ENCODE measurements at places on chromosomes 12 and 14. TPM values are rescaled to one million over a fixed set of nuclear protein-coding genes. Genes with fewer than 3 reads are reported as not detected.

DNA sequence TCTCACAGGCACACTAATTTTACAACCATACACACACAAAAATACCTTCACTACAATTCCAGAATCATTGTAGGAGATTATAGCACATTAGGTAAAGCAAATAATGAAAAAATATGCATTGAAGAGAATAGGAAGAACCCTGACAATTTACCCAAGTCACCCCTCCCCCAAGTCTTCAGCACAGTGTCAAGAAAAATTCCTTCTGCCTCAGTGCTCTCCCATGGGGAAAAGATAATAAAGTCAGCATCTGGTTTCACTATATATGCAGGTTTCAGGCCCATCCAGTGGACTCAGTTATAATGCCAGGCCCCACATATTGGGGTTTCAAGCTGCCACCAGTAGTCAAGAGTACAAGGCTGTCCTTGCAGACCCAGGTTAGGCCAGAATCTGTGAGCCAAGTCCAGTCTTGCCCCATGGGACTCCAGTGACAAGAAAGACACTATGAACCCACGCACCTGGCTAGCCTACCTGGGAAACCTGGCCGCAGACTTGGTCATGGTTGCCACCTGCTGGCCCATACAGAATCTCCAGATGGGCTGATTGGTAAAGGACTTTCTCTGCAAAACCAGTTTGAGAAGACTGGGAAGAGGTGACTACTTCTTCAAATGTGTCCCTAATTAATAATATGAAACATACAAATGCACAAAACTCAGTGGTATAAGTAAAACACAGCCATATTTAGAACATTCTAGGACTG is 398.6 kb upstream of the FLRT2 start:
- DNase-seq: no peak

Gene NRIP2
- total RNA-seq: not detected

Gene PTPN11
- 46.7 TPM for total RNA-seq

- DNase-seq: no peak
Observed at GRCh38 chr14:104856869-104857860, 7.9 kb upstream of the CEP170B start.

Gene ACOT4
- 0.89 TPM for total RNA-seq

Gene MRPL42
- total RNA-seq: 30.1 TPM

- DNase-seq: no peak
Observed at GRCh38 chr14:102178806-102179205, 39.1 kb downstream of the WDR20 start.

- DNase-seq: no peak
Observed at GRCh38 chr14:75306927-75307699, 28.5 kb downstream of the FOS start.

Gene DHRS2
- not detected for total RNA-seq

- no peak for DNase-seq
Observed at GRCh38 chr12:13950502-13950901, 30.9 kb downstream of the GRIN2B start.

DNA sequence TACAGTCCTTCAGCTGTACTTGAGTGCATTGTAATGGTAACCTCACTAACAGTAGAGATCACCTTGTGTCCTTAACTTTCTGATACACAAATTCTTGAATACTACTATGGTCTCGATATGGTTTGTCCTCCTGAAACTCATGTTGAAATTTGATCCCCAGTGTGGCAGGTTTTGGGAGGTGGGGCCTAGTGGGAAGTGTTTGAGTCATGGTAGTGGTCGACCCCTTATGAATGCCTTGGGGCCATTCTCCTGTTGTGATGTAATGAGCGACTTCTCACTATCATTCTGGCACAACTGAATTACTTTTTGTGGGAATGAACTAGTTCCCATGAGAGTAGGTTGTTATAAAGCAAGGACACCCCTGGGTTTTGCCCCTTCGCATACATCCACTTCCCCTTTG is 52.3 kb downstream of the IPO8 start:
- no peak for DNase-seq

DNA sequence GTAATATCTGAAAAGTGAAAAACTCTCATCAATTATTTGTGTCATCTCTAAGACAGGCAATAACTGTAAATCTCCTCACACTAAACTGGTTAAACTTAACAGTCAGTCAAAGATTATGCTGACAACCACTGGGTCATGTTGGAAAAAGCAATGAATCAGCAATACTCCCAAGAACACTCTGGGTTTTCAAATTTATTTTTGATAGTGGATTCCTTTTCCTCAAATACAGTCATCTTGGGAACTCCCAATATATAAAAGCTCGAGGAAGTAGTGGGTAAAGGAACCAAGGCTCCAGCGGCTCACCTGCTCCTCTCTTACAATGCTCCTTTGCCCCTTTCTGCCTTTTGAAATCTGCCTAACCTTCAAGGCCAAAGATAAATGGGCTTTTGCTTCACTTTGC is 70.0 kb downstream of the ARMH4 start:
- DNase-seq: no peak

GRCh38 chr12:14802247-14802646 is 1.0 kb downstream of the WBP11 start:
- DNase-seq: no peak

DNA sequence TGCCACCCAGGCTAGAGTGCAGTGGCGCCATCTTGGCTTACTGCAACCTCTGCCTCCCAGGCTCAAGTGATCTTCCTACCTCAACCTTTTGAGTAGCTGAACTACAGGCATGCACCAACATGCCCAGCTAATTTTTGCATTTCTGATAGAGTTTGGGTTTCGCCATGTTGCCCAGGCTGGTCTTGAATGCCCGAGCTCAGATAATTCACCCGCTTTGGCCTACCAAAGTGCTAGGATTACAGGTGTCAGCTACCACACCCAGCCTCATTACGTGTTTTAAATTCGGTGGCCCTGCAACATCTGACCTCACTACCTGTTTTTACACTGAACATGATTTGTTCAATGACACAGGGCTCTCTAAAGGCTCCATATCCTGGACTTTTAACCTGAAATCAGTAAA is 22.9 kb upstream of the RDH16 start:
- no peak for DNase-seq

Gene HOXC6
- not detected for total RNA-seq

- no peak for DNase-seq
Observed at GRCh38 chr12:64412459-64412858, 8.3 kb downstream of the XPOT start.

Gene TOMM20L
- not detected for total RNA-seq

Gene KCNH3
- 2.3 TPM for total RNA-seq

GRCh38 chr14:75088566-75089373 is 19.3 kb downstream of the ZC2HC1C start:
- no peak for DNase-seq

DNA sequence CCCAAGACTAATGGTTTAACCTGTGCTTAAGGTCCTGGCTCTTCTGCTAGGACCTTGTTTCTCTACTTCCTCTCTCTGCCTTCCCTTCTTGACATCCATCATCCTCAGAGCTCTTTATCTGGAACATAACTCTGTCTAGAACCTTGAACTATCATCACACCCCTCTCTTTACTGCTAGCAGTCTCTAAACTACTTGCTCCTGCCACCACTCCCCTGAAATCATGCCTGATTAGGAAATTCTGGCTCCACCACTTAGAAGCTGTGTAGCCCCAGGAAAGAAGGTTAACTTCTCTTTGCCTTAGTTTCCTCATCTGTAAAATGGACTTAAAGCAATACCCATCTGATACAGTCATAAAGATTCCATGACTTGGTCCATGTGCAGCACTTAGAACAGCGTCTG is 9.1 kb downstream of the SLC38A1 start:
- DNase-seq: no peak

GRCh38 chr14:64707661-64708060 is 3.4 kb downstream of the PLEKHG3 start:
- no peak for DNase-seq

Gene BDKRB1
- not detected for total RNA-seq

Gene CD4
- total RNA-seq: 256 TPM

GRCh38 chr14:105014032-105014431 is 6.9 kb downstream of the CDCA4 start:
- no peak for DNase-seq

- DNase-seq: no peak
Observed at GRCh38 chr12:19125325-19125724, 4.2 kb upstream of the PLEKHA5 start.

DNA sequence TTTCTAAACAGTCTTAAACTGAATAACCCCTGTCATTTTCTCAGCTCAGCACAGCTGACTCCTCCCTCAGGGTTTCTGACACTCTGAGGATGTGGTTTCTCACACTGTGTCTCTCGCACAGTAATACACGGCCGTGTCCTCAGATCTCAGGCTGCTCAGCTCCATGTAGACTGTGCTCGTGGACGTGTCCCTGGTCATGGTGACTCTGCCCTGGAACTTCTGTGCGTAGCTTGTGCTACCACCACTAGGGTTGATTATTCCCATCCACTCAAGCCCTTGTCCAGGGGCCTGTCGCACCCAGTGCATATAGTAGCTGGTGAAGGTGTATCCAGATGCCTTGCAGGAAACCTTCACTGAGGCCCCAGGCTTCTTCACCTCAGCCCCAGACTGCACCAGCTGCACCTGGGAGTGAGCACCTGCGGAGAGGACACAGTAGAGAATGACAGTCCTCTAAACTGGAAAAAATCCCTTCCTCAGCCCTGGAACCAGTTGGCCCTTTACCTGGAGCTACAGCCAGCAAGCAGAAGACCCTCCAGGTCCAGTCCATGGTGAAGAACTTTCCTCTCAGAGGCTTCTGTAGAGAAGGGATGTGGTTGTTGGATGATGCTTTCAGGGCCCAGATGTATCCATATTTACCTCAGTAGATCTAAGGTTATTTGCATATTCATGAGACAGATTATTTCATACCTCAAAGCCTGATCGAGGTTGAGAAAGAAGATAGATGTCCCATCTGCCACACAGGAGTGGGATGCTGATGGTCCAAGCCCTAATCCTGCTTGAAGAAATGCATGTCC is 984.8 kb downstream of the TMEM121 start:
- DNase-seq: peak; percentile 36

DNA sequence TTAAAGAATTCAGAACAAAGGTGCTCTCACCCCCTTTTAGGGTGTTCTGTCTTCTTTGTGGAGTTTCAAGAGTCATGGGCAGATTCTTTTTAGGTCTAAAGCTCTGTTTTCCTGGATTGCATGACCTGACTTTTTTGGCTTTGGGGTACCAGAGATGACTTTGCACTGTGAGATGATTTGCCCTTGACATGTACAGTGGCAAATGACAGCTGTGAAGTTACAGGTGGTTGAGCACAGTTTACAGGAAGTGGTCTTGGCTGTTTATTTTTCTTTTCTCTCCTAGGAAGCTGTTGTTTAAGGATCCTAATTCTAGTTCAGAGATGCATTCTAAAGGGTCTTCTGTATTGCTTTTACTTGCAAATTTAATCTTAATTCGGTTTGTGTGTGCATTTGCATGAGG is 83.8 kb upstream of the METAP2 start:
- no peak for DNase-seq

Gene TMTC1
- not detected for total RNA-seq

DNA sequence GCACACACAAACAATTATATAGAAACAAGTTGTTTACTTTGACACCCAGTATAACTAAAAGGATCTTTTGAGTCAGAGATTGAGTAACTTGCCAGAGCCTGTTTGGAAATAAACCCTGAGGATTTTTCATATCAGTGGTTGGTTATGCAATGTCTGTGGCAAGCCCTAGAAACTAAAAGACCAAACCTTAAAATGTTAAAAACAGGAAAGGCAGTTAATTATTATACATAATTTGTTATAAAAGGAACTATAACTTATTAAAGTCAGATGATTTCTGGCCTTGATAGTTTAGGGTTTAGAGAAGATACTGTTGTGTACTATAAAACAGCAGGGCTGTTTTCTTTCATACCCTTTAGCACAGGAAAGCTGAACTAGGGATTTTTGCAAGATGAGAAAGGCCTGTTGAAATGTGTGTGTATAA is 44.1 kb downstream of the PSEN1 start:
- DNase-seq: no peak

- no peak for DNase-seq
Observed at GRCh38 chr12:101430456-101430855, 22.9 kb upstream of the ARL1 start.

Gene TAS2R50
- 1.3 TPM for total RNA-seq

GRCh38 chr12:109737631-109738030 is 24.0 kb downstream of the FAM222A start:
- DNase-seq: no peak

Gene NKX2-1
- not detected for total RNA-seq

- no peak for DNase-seq
Observed at GRCh38 chr12:71942703-71943102, 4.1 kb downstream of the TPH2 start.

DNA sequence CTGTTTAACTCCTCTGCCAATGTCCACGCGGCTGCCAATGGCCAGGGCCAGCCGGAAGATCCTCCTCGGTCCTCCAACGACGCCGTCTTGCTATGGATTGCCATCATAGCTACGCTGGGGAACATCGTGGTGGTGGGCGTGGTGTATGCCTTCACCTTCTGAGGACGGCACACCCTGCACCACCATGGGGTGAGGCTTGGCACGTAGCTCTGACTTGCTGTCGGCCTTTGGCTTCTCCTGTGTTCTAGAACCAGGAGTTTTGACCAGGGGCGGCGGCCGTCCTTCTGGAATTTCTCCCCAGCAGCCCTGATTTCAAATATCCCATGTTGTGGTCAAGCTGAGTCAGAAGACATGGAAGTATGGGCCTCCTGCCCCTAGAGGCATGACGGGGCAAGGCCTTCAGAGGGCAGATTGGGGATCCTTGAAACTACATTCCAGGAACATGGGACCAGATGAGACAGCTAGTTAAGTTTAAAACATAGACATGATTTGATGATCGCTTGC is 47.5 kb downstream of the C14orf132 start:
- no peak for DNase-seq

Gene KCTD10
- total RNA-seq: 28.7 TPM
